ENCODE measurements at places on chromosomes 7 and 10.

DNA sequence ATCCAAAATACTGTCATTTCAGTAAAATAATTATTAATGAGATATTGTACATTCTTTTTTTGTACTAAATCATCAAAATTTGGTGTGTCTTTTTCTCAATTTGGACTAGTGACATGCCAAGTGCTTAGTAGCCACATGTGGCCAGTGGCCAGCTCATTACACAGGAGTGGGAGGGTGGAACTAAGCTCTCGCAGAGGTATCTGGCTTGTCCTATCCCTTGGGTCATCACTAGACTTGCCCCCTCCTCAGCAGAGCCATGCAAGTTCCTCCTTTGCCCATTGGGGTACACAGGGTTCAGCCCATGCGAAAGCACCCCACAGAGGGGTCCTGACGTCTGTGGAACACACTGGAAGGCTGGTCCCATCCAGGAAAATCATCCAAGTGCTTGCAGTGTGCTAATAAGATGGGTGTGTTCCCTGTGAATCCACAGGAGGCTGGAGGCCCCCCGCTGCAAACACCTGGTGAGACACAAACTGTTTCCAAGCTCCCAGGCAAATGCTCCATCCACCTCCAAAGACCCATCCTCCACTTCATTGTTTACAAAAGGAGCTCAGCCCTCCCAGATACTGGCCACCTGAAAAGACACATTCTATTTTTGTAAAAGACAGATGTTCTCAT is 1.3 kb downstream of the ARHGAP22 start:
- no peak for DNase-seq

DNA sequence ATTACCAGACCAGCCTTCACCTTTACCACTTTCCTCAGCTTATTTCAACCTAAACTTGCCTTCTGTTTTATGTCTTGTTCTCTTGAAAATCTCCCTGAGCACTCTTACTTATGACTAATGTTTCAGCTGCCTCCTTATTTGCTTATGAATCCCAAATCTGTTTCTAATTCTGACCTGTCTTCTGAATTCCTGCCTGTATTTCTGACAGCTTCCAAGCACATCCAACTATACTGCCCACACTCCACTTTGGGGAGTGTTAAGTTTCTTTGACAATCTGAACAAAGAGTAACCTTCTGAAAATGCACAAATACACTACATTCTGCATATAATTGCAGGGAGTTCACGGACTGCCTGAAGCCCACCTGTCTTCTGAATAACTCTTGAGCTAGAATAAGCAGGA is 48.7 kb downstream of the ARMC3 start:
- DNase-seq = no peak

- no peak for DNase-seq
Measured at GRCh38 chr10:122098924-122099323, 110.0 kb downstream of the TACC2 start.

- no peak for DNase-seq
Measured at GRCh38 chr10:128461991-128462390, 335.8 kb upstream of the MKI67 start.

DNA sequence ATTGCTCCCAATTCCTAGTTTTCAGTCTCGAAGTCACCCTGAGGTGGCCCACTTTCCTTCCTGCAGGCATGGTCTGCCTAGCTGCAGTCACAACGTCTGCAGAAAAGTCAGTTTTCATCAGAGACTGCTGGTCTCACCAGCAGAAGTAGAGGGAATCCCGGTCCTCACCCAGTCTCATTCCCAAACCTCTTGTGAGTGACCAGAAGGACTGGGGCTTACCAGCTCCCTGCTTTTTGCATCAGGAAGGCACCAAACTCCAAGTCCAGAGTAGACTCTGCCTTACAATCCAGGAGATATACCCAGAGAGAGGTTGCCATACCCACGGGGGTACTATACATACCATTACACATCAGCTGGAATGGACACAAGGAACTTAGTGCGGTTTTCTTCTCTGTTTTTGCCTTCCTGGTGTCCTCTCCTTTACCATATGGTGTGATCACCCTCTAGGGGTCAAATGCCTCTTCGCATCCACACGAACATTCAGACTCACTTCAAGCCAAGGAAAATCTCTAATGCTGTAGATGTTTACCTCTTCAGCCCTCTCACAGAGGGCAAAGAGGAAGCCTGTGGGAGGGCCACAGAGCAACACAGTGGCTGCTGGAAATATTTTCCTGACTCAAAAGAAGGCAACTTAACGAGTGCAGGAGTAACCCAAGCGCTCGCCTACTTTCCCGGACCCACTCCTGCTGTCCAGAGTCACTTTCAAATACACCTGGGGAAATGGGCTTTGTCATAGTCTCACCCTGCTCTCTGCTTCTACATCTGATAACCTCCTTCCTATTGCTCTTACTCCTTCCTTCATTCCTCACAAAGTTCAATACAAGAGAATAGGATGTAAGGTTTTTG is 220.9 kb downstream of the C7orf25 start:
- no peak for DNase-seq

DNA sequence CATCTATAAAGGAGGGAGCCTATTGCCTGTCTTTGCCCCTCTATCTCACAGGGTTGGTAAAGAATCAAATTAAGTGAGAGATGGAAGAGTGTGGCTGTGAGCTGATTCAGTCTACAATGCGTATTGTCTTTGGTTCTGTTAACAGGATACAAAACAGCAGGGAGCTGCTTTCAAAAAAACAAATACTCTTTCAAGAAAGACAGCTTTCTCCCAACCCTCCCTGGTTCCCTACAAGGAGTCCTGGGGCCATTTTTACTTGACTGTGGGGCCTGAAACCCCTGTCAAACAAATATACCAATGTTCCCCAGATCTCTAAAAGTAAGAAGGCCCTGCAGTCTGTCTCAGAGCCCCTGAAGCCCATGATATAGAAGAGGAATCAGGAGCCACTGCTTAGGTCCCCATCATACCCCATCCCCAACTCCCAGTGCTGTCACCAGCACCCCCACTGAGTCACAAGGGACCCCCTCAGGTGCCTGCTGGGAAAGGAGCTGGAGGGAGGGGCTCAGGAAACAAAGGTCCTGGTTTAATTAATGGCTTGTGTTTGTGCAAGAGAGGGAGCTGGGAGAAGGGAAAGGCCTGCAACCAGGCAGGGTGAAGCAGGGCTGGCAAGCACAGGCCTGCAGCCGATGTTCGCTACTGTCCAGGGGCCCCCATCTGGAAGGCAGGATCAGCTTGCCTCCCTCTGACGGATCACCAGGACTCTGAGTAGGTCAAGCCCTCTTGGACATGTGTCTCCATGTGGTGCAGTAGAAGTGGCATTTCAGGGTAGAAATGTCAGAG is 182.0 kb upstream of the GHITM start:
- DNase-seq = no peak

DNA sequence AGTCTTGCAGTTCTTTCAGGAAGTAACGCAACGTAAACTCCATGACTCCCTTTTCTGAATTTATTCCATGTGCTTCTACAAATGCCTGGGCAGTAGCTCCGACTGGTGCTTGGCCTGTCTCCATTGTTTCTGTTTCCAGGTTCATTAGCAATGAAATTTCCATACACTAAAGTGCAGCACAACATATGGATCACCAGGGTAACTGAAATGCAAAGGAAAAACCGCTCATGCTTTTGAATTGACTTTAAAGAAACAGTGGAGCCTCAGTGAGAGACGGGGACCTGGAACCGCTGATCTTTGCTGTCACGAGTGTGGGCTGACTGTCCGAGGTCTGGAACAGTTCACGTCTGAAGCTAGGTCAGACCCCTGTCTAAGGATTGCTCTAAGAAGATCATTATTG is 126.5 kb upstream of the IGFBP3 start:
- DNase-seq = no peak

- no peak for DNase-seq
Measured at GRCh38 chr10:114631090-114631665, 26.9 kb downstream of the ABLIM1 start.

GRCh38 chr10:52570490-52570889 is 202.1 kb downstream of the MBL2 start:
- DNase-seq = no peak

- DNase-seq = no peak
Measured at GRCh38 chr7:44063894-44064651, 1.3 kb downstream of the PGAM2 start.

- no peak for DNase-seq
Measured at GRCh38 chr7:2225336-2225735, 7.4 kb downstream of the MAD1L1 start.

GRCh38 chr7:121328508-121329190 is at the start of gene WNT16:
TSS of gene WNT16 (plus strand) at chr7:121329000. CDS start at chr7:121329293, 293 bp downstream.
- no peak for DNase-seq

GRCh38 chr10:58651040-58651439 is 138.4 kb downstream of the BICC1 start:
- DNase-seq = no peak

DNA sequence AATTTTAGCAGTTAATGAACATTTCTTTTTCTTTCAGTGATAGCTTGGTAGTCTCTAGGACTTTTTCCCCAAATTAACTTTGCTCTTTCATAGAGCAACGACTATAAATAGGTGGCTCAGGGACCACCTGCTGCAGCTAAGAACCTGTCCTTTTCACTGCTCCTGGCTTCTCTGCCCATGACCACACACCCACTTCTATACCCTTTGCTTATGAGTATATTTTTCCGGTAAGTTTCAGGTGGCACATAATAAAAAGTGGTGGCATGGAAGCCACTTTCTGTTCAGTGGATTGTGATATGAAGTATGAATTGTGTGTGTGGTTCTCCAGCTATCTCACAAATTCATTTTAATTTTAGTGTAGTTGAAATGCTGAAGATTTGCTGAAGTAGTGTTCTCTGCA is 1.2 kb downstream of the ING3 start:
- DNase-seq = no peak

- no peak for DNase-seq
Measured at GRCh38 chr10:28047061-28047460, 48.2 kb upstream of the ODAD2 start.

- no peak for DNase-seq
Measured at GRCh38 chr7:139731802-139732470, 45.9 kb downstream of the HIPK2 start.

DNA sequence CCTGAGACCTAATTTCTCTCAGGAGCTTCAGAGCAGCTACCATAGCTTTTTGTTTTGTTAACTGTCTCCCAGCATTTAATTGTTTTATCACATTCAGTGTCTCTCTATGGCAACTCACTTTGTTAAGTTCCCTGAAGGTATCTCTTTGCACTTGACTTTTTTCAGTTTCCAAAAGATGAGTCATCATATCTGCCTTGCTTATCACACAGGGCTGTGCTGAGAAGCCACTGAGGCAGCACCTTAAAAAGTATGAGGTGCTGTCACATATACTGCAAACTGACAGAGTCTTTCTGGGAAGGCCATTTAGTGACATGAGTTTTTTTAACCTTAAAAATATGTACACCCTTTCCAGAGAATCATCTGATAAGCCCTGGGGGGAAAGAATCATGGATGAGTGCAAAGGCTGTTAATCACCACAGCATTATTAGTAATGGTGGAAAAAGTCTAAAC is 56.8 kb downstream of the PPP1R3C start:
- DNase-seq = no peak

DNA sequence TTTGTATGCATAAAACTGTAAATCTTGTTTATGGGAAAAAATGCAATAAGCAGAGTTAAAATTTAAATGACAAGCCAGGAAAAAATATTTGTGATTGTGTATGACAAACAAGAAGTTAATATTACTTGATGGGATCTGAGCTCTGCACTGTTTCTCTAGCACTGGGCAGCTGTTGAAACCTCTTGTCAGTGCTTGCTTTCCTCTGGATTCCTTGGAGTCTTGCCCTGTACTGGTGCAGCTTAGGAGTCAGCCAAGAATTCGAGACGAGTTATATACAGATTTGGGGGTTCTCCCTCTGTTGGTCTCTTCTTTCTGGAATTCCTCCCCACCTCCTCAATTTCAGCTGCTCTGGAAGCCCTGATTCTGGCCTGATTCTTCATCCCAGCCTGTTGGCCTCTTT is 24.3 kb upstream of the OPN4 start:
- no peak for DNase-seq
